Stimulated activated naive B cell treated with anti-CD40 and anti-IgM and Interleukin-4, amounts not matched to agents 10 μg/mL and 1 μg/mL and 100 μg/mL, for 72 hours (primary cell): ENCODE measurements at places on chromosomes 12 and 14.
A peak's percentile ranks its signal among the peaks of the same experiment; 100 is the strongest.

DNA sequence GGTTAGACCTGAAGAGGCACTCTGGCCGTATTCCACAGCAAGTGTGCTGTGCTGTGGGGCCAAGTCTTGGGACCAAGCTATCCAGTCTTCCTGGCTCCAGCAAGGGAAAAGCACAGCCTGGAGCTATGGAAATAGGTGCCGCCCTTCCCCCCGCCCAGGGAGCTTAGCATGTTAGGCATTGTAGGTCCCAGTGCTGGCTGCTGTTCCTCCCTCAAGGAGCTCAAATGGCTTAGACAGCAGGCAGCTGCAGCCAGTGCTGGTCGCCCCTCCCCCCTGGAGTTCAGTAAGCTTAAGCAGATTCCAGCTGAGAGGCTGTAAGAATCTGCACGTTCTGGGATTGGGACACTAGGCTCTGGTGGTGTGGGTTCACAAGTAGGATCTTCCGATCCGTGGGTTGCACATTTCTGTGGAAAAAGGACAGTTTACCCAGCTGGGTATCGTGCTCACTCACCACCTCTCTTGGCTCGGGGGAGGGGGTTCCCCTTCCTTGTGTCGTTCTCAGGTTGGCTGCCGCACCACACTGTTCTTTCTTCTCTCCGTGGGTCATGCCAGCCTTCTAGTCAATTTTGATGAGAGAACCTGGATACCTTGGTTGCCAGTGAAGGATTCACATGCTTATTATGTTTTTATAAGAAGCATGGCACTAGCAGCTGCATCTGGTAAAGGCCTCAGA is 127.3 kb downstream of the CNTN1 start:
- no peak overlapping the region for H3K4me3 ChIP-seq
- H3K36me3 ChIP-seq, result no peaks in the 10 kb centered on the region
- H3K4me1 ChIP-seq, result no peaks in the 10 kb centered on the region
- no peak for DNase-seq

DNA sequence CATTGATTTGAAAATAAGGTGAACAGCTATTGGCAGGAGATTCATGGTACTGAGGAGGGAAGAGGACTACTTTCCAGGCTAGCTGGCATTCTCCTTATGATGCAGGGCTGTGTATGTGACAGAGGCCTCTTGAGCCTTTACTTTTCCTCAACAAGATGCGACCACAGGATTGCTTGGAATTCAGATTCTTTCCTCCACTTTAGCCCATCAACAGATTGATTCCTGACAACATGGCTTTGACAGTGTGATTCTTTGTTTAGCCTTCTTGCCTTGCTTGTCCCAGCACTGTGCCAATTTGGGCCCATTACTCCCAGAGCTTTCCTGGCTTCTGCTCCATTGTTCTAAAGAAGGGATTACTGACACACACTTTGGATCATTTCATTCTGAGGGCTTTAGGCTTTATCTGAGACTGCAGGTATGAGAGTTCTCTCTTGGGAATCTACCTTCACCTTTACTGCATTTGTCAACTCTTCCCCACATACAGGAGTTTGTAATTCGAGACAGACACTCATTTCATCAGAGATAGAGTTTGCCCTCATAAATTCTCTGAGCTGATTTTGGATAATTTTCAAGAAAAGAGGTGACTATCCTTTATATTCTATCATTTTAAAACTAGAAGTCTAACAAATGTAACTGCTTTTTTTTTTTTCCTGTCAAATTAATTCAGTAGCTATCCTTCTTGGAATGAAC is 206.4 kb upstream of the GZMB start:
- H3K27me3 ChIP-seq, result peaks cover 7% of the 10 kb centered on the region
- no peak for DNase-seq
- no peaks in the 10 kb centered on the region for H3K36me3 ChIP-seq
- no peaks in the 10 kb centered on the region for H3K4me1 ChIP-seq
- H3K4me3 ChIP-seq, result no peak overlapping the region

DNA sequence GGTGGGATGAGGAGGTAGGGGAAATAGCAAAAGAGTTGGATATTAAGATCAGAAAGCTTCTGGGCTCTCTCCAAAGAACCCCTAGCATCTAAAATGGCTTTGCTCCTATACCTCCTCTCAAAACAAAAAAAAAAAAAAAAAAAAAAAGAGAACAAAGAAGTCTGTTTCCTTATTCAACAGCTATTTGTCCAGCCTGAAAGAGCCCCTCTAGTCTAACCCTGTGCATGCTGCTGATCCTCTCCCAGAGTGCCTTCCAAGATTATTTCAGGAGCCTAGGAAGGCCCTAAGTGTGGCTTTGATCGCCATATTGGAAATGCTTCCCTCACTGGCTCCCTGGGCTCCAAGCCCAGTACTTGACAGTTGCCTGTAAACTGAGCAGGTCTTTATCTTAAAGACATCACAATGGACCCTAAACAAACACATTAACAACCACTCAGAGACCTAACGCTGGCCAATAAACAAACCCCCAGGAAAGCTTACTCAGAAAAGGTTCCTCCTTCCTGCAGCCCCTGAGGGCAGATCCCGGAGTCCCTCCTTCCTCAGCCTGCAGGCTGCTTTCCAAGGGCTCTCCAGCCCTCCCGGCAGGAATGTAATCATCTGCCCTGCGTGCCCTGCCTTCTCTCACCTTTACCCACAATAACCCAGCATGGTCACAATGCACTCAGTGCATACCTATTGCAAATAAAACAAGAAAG is 17.4 kb upstream of the COL2A1 start:
- no peaks in the 10 kb centered on the region for H3K36me3 ChIP-seq
- H3K27ac ChIP-seq, result no peak overlapping the region
- H3K27me3 ChIP-seq, result peaks cover 32% of the 10 kb centered on the region
- H3K4me3 ChIP-seq, result no peak overlapping the region
- H3K4me1 ChIP-seq, result no peaks in the 10 kb centered on the region
- DNase-seq, result no peak

DNA sequence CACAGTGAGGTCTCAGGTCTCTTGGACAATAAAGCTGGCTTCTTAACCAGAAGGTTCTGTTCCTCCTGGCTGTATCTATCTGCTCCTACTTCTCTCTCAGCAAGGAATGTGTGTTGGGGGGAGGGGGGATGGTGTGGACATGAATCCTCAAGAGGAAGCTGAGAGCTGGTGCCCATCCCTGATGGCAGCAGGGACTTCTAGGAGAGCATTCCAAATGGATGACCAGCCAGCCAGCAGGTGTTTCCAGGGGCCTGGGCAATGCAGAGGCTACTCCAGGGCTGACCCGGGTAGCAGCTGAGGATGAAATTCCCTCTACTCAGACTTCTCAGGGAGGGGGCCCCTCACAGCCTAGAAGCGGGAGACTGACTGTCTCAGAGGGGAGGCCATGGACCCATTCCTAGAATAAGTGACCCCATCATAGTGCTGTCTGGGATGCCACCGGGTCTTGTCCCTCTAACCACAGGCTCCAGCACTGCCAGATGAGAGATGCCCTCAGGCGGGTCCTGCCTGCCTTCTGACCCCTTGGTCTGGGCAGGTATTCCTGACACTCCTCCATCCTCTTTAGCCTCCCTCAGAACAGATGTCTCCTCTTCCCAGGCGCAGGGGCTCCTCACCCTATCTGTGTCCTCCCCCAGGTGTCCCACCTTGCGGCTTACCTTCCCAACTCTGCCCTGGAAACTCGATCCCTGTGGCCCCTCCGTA is 1.2 kb downstream of the RAB15 start:
- peak overlapping the region; percentile 14 for H3K27ac ChIP-seq
- peaks cover 2% of the 10 kb centered on the region for H3K36me3 ChIP-seq
- H3K4me3 ChIP-seq, result peak overlapping the region; percentile 68
- no peak for DNase-seq
- H3K27me3 ChIP-seq, result peaks cover 19% of the 10 kb centered on the region

- no peaks in the 10 kb centered on the region for H3K4me1 ChIP-seq
- H3K4me3 ChIP-seq, result no peak overlapping the region
- no peak overlapping the region for H3K27ac ChIP-seq
- H3K27me3 ChIP-seq, result no peaks in the 10 kb centered on the region
- DNase-seq, result no peak
Measured at GRCh38 chr14:39628087-39628486, 195.9 kb upstream of the FBXO33 start.

DNA sequence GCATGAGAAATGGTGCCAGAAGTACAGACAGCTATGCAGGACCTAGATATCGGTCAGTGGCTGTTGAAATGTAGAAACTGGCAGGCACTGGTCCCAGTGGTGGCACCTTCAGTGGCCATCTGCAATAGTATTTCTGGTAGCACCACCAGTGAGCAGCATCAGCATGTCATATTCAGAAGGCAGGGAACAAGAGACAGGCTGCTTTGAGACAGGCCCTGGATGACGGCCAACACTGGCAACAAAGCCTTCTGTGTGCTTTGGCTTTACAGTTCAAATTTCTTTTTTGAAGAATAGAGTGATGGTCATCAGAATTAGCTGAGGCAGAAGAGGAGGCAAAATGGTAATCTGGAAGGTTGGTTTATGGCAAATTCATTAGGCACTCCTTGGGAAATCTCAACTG is 273.4 kb upstream of the SLC16A7 start:
- no peak overlapping the region for H3K4me3 ChIP-seq
- H3K4me1 ChIP-seq, result no peaks in the 10 kb centered on the region
- H3K27ac ChIP-seq, result no peak overlapping the region
- H3K27me3 ChIP-seq, result no peaks in the 10 kb centered on the region
- H3K36me3 ChIP-seq, result no peaks in the 10 kb centered on the region

- no peak overlapping the region for H3K4me3 ChIP-seq
- no peak for DNase-seq
- H3K4me1 ChIP-seq, result no peaks in the 10 kb centered on the region
Measured at GRCh38 chr14:101110729-101111619, 207.5 kb upstream of the RTL1 start.

DNA sequence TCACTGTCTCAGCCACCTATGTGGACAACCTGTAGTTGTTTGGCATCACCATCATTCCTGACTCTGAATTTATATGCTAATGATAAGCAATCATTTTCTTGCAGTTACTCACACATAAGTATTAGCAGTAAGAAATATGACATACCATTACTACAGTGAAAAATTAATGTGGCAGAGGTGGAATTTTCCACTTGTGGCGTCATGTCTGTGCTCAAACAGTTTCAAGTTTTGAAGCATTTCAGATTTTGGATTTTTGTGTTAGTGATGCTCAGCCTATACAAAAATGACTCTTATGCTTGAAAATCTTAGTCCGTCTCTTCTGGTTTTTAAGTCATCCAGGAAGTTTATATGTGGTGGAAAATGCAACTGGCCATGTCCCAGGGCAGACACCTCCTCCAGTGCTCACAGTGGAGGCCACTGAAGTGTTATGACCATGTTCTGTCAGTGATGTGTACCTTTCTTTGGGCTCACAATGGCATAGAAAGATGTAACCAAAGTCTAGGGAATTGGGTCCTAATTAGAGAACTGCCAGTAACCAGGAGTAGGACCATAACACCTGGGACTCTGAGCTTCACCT is 220.6 kb downstream of the SYT1 start:
- H3K27ac ChIP-seq, result no peak overlapping the region
- H3K27me3 ChIP-seq, result no peaks in the 10 kb centered on the region
- peaks cover 2% of the 10 kb centered on the region for H3K4me1 ChIP-seq

DNA sequence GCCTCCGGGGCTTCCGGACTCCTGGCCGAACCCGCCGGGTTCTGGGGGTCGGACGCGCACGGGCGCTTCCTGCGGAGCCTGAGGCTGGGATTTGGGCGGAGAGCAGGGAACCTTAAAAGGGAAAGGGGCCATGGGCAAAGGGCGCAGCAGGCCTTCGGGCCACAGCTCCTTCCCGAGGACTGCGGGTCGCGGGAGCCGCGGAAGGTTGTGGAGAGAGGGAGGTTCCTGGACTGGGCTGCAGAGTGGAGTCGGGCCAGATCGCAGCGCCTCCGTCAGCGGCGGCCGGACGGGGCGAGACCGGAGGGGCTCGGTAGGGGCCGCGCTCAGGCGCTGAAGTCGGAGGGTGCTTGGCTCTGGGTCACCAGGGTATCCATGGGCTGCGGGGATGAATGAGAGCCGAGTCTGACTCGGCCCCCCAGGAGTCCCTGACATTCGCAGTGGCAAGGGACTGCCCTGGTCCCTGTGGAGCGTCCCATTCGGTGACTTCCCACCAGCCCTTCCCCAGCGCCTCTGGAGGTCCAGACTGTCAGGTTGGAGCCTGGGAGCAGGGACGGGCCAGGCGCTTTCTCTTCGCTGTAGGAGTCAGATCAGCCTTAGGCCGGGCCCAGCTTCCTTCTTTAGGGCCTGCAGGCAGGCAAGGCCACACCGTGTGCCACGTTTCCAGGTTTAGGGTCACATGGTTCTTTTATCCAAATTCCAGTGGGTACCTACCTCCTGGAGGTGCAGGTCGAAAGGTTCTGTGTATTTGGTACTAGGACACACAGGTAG is 938 bp upstream of the SLC25A29 start:
- H3K27ac ChIP-seq, result peak overlapping the region; percentile 65
- no peaks in the 10 kb centered on the region for H3K27me3 ChIP-seq
- H3K4me3 ChIP-seq, result peak overlapping the region; percentile 81
- no peak for DNase-seq
- H3K4me1 ChIP-seq, result peaks cover 38% of the 10 kb centered on the region

DNA sequence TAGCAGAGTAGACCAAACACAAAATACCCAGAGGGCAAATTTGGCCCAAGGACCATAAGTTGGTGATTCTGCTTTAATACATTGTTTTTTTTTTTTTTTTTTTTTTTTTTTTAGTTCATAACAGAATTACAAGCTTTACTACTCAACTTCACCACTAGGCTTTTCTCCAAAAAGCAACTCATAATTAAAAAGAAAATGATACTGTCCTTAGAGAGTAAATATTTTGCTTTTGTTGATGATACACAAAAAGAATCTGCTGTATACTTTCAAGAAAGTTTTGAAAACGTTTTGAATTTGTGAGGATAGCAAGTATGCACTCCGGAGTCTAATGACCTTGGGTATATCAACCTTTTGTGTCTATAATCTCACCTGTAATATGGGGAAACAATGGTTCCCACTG is 68.9 kb upstream of the LMO3 start:
- H3K4me1 ChIP-seq, result no peaks in the 10 kb centered on the region
- DNase-seq, result no peak
- no peaks in the 10 kb centered on the region for H3K27me3 ChIP-seq
- no peaks in the 10 kb centered on the region for H3K36me3 ChIP-seq

DNA sequence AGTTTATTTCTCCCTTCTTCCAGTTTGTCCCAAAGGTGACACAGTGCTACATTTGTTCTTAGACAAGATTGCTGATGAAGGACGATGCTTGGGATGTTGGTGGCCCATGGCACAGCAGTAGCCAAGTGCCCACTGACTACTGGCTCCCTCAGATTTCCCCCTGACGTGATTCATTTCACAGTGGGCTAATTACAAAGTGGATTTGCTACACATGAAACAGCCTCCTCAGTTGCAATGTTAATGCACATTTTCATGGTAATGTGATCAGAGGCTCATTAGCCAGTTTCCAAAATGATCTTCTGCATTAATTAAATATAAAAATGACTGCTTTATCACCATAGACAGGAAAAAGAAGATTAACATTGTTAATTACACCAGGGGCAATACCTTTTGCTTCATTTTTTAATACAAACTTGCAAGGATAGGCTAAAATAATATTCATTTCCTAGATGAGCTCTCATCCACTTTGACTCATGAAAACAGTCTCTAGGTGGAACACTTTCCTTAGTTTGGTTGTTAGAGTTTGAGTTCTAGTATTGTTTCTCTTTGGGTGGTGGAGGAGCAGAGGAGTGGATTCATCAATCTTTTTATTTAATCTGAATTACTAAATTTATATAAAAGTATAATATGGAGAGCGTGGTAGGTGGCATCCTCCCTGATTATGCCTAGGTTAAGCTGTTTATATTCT is 250.9 kb downstream of the PDZRN4 start:
- H3K4me1 ChIP-seq, result peaks cover 1% of the 10 kb centered on the region
- no peaks in the 10 kb centered on the region for H3K36me3 ChIP-seq
- H3K4me3 ChIP-seq, result no peak overlapping the region
- H3K27me3 ChIP-seq, result no peaks in the 10 kb centered on the region

GRCh38 chr12:54991161-54991990 is 6.8 kb upstream of the TESPA1 start:
- peaks cover 48% of the 10 kb centered on the region for H3K4me1 ChIP-seq
- H3K27ac ChIP-seq, result peak overlapping the region; percentile 96
- peaks cover 2% of the 10 kb centered on the region for H3K36me3 ChIP-seq

GRCh38 chr14:23207146-23207540 is 23.7 kb upstream of the SLC7A8 start:
- H3K36me3 ChIP-seq, result no peaks in the 10 kb centered on the region
- peaks cover 20% of the 10 kb centered on the region for H3K27me3 ChIP-seq
- H3K4me1 ChIP-seq, result no peaks in the 10 kb centered on the region
